ENCODE measurements at places on chromosomes 1 and 21. TPM values are rescaled to one million over a fixed set of nuclear protein-coding genes. Genes with fewer than 3 reads are reported as not detected.

DNA sequence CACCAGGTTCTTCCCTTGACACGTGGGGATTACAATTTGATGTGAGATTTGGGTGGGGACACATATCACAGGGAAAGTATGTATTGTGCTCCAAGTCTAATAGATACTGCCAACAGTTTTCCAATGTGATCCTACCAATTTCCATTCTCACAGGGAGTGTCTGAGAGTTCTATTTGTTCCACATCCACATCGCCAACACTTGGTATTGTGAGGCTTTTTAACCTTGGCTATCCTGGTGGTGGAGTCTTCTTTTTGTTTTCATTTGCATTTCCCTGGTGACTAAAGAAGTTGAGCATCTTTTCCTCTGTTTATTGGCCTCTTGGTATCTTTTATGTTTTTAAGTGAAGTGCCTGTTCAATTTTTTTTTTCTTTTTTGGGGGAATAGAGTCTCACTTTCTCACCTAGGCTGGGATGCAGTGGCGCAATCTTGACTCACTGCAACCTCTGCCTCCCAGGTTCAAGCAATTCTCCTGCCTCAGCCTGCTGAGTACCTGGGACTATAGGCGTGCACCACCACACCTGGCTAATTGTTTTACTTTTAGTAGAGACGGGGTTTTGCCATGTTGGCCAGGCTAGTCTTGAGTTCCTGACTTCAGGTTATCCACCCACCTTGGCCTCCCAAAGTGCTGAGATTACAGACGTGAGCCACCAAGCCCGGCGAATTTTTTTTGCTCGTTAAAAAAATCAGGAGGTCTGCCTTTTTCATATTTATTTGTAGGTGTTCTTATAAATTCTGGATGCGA lies 15.9 kb upstream of the PADI1 start:
- no peak for DNase-seq

- DNase-seq = peak; percentile 98
Observed at GRCh38 chr1:93447481-93448291, at the start of gene FNBP1L. FNBP1L (plus strand) TSS chr1:93448118; CDS start chr1:93448282, 164 bp downstream.

GRCh38 chr1:42680055-42680454 lies 2.2 kb upstream of the YBX1 start:
- no peak for DNase-seq

GRCh38 chr1:23184212-23184934 lies 15.7 kb upstream of the LUZP1 start:
- DNase-seq = peak; percentile 64

GRCh38 chr1:225700164-225700821 lies 47.4 kb upstream of the ENAH start:
- DNase-seq = no peak

DNA sequence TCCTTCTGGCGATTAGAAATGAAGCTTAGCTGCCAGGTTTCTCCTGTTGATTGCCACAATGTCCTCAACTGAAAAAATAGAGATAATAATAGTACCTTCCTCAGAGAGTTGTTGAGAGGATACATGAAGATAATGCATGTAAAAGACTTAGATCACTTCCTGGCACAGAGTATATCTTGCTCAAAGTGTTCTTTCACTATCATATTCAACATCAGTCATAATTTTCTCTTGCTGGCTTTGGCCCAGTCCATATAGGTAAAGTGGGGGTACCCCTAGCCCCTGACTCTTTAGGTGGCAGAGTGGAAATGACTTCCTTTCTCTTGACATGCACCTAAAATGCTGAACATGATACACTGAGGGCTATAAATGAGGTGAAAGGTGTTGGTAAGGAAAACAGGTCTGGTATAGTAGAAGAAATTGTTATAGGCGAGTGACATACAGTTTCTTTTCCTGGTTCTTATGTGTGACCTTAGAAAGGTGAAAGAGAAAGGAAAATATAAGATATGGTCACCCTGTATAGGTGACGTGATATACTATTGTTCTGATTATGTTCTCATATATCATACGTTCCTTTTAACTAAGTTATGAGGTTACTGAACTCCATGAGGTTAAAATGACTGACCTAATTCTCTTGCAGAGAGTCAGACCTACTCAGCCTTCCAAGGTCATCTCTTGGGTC lies 209.9 kb upstream of the DEPDC1 start:
- no peak for DNase-seq

The RCSD1 gene
- polyA plus RNA-seq = 0.03 TPM

The STX12 gene
- 12.9 TPM for polyA plus RNA-seq

The CAMTA1 gene
- 63.1 TPM for polyA plus RNA-seq

The TMPRSS2 gene
- not detected for polyA plus RNA-seq

The LCE1F gene
- polyA plus RNA-seq = not detected

The H3-3A gene
- 315 TPM for polyA plus RNA-seq

The TNFRSF25 gene
- polyA plus RNA-seq = 20.8 TPM

Measured in SK-N-SH (cell line).